ENCODE measurements at places on chromosomes 4 and X. TPM values are rescaled to one million over a fixed set of nuclear protein-coding genes. Genes with fewer than 3 reads are reported as not detected.

The ELOVL6 gene
- 15.3 TPM for total RNA-seq

The UCP1 gene
- total RNA-seq: not detected

The SAP30 gene
- total RNA-seq: 22.5 TPM

The FGF2 gene
- 57.2 TPM for total RNA-seq

The DCX gene
- total RNA-seq: not detected

The CCDC110 gene
- 0.34 TPM for total RNA-seq

The MTM1 gene
- total RNA-seq: 6.5 TPM

The RTL5 gene
- 2.3 TPM for total RNA-seq

The GPR82 gene
- not detected for total RNA-seq

The F9 gene
- not detected for total RNA-seq

The S100P gene
- total RNA-seq: 54.2 TPM

The LPAR4 gene
- not detected for total RNA-seq

The GPR101 gene
- total RNA-seq: not detected

The NXF2B gene
- not detected for total RNA-seq

The MSANTD1 gene
- 0.20 TPM for total RNA-seq

The CPLX1 gene
- total RNA-seq: 0.64 TPM

The PLXNB3 gene
- total RNA-seq: 3.3 TPM

The RBMX2 gene
- total RNA-seq: 30.8 TPM

The CT45A6 gene
- not detected for total RNA-seq

The NONO gene
- 374 TPM for total RNA-seq

The IQSEC2 gene
- 38.9 TPM for total RNA-seq

The KIT gene
- not detected for total RNA-seq

The ART3 gene
- not detected for total RNA-seq

The APBB2 gene
- 8.0 TPM for total RNA-seq

The CT45A10 gene
- 0.22 TPM for total RNA-seq

The PFKFB1 gene
- 0.08 TPM for total RNA-seq

The STK32B gene
- total RNA-seq: 14.9 TPM

The SPACA5 gene
- total RNA-seq: not detected

Measured in A549 treated with Mapracorat at 1 μM for 4 hours (cell line).